NCI-H510A (cell line): ENCODE measurements at places on chromosomes 12 and 14.

DNA sequence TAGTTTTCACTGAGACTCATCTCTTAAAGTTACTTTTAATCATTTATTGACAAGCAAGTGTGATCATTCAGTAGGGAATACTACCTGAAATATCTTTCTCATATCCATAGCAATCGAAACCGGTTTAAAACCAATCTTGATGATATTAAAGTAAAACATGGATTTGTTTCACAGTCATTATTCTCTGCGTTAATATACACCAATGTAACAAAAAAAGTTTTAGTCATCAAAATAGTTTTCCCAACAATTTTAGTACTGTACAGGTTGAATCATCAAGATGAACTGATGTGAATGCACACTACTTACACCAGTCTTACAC, 137.0 kb upstream of the KRAS start:
- no peak for DNase-seq

DNA sequence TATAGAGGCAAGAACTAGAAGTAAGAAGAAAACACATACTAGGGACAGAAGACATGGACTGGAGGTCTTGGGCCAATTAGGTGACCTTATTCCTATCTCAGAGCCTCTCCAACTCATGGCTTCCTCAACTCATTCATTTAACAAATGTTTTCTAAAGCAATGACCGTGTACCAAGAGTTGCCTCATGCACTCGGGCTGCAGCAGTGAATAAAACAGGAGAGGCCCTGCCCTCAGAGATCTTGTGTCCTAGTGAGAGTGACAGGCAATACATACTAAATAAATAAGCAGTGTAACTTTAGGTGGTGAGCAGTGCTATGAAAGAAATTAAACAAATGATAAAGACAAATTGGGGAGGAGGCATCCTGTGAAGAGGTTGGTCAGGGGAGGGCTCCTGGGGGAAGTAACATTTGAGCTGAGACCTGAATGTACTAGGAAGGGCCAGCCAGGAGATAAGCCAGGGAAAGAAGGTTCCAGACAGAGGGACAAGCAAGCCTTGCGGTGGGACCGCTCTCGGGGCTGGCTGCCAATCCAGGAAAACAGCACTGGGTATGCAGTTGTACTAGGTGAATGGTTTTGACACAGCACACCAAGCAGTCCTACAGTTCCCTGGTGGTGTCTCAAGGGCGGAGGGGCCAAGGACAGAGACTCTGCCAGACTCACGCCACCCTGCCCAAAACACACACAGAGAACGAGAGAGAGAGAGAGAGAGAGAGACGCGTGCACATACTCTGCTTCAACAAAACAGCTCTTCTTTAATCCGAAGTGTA, 1.3 kb downstream of the NINJ2 start:
- DNase-seq = no peak

GRCh38 chr12:18895540-18895939, 157.6 kb downstream of the CAPZA3 start:
- no peak for DNase-seq

DNA sequence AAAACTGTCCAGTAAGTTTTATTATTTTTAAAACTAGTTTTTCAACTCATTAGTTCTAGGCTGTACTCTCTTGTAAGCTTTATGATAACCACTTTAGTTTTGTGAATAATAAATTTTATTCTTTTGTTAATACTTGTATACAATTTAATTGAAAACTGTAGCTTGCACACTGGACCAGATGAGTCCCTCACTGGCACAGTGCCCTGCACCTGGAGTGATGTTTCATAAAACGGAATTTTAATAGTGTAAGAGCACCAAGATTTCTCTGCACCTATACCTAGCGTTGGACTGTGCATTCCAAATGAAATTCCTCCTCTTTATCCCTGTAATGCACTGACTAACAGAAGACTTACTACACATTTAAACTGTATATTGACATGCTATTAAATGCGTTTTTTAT, 80.8 kb downstream of the PRIMA1 start:
- no peak for DNase-seq

GRCh38 chr14:99163446-99163845, 108.6 kb downstream of the BCL11B start:
- no peak for DNase-seq
